ENCODE measurements at places on chromosomes 16 and 17.

GRCh38 chr17:45369421-45369820 lies 52.6 kb upstream of the MAP3K14 start:
- DNase-seq: no peak

- DNase-seq: no peak
Measured at GRCh38 chr16:46762583-46762982, 14.4 kb upstream of the MYLK3 start.

DNA sequence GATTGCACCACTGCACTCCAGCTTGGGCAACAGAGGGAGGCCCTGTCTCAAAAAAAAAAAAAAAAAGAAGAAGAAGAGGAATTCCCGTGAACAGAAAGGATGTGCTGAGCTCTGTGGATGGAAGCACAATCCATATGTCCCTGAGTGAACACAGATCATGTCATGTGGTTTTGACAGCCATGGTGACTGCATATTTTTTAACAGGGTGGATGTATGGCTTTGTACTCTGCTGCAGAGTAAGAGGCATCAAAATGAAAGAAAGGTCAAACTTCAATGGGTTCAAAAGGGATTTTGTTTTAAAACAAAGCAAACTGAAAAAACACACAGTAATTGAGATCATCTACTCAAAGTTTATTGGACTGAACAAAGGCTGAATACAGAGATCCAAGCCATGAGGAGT lies 31.5 kb downstream of the MXRA7 start:
- DNase-seq: no peak

GRCh38 chr17:72558971-72559476 lies 438.2 kb downstream of the SOX9 start:
- DNase-seq: no peak

GRCh38 chr17:42185621-42185930 lies 324 bp upstream of the HCRT start:
- DNase-seq: no peak

DNA sequence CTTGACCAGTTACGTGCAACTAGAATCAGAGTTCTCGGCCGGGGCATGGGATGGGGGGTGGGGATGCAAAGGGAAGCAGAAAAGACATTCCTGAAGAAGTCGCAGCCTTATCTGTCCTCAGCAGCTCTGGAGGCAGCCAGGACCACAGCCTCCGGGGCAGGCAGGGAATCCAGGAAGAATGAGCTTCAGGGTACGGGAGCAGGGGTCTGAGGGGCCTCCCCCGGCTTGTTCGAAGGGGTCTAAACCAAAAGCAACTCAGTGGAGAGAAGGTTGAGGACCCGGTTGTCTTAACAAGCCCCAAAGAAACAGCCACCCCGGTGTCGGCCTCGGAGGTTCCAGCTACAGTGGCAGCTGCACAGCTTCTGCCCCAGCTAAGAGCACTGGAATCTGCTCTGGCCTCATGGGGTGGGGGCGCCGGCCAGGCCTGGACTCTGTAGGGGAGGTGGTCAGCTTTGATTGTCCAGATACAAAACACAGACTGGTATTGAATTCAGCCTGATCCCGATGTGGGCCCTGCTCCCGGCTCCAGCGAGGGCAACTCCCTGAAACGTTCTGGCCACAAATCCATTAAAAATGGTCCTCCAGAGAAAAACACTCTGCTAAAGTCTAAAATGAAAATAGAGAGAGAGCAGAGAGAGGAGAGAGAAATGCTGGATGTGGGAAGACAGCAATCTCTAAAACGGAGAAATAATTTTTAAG lies 7.7 kb downstream of the HOXB4 start:
- no peak for DNase-seq

GRCh38 chr17:75371981-75372380 lies 33.5 kb downstream of the GRB2 start:
- DNase-seq: no peak

- DNase-seq: peak; percentile 65
Measured at GRCh38 chr17:38958756-38959155, 8.4 kb downstream of the FBXO47 start.

Data from iris pigment epithelial cell (primary cell).